ENCODE measurements at places on chromosomes 3 and 15. TPM values are rescaled to one million over a fixed set of nuclear protein-coding genes. Genes with fewer than 3 reads are reported as not detected.

ARRDC4 gene
- 23.1 TPM for polyA plus RNA-seq

GRCh38 chr15:77688693-77689092 lies 56.0 kb upstream of the LINGO1 start:
- no peak for DNase-seq

SERINC4 gene
- not detected for polyA plus RNA-seq

PIGBOS1 gene
- 8.6 TPM for polyA plus RNA-seq

GRCh38 chr3:36095238-36095637 lies 285.1 kb upstream of the STAC start:
- DNase-seq, result no peak

CLDN11 gene
- 0.12 TPM for polyA plus RNA-seq

- no peak for DNase-seq
Measured at GRCh38 chr3:63972196-63972595, 51.1 kb downstream of the PSMD6 start.

TTC14 gene
- 9.0 TPM for polyA plus RNA-seq

- no peak for DNase-seq
Measured at GRCh38 chr3:128730471-128730870, 4.5 kb downstream of the RAB7A start.

RYR3 gene
- polyA plus RNA-seq, result 0.09 TPM

ZSCAN29 gene
- 9.7 TPM for polyA plus RNA-seq

KLF15 gene
- 0.04 TPM for polyA plus RNA-seq

UACA gene
- 26.6 TPM for polyA plus RNA-seq

ANKRD63 gene
- not detected for polyA plus RNA-seq

MST1R gene
- polyA plus RNA-seq, result 106 TPM

DNA sequence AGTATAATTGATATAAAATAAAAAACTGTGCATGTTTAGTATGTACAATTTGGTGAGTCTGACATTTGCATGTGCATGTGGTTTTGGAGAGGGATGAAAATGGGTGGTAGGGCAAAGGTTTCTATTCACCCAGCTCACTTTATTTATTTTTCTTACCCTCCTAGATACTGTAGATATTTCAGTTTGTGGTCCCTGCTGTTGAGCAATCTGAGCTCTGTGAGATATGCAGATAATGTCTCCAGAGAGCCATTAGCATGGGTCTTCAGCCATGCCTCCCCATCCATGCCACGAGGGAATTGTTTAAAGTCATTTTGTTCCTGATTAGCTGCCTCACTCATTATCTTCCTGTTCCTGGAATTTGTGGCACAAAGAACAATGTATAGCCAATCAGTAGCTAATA lies 44.4 kb upstream of the B3GALNT1 start:
- DNase-seq, result no peak

- DNase-seq, result no peak
Measured at GRCh38 chr3:186173224-186173815, 64.4 kb upstream of the ETV5 start.

- no peak for DNase-seq
Measured at GRCh38 chr3:141399200-141399599, 30.9 kb downstream of the ZBTB38 start.

XXYLT1 gene
- 11.1 TPM for polyA plus RNA-seq

- DNase-seq, result no peak
Measured at GRCh38 chr15:70340494-70340870, 242.8 kb upstream of the TLE3 start.

DNA sequence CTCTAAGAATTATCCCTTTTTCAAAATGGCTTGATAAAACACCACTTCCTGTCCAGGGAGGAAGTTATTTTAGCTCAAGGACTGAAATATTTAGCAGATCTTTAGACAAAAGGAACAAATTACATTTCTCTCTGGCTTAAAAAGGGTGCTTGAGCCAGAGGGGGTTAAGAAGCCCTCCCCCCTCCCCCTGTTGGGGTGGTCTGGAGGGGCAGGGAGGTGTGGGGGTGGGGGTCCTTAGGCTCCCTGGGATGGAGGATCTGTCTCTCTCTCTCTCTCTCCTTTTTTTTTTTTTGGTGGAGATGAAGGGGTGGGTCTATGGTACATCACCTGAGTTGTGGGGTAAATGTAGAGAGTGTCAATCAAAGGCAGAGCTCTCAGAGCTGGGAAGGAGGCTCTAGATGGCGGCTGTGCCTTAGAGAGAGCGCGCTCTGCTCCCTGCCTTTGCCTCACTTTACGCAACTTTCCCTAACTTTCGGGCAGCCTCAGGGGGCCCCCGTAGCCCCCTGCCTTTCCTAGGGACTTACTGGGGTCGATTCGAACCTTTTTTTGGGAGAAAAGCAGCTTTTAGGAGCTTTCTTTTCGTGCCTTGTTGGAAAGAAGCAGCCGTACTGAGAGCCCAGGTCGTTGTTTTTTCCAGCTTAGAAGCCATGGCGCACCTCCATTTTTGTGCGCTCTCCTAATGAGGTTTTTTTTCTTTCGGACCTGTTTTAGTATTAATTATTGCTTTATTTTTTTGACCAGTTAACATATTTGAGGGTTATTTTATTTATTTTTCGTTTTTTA lies at the start of gene CHD2:
Gene CHD2, plus strand, starts transcription at position 377 of the 783 bp plus-strand sequence. CDS start 914 bp downstream, outside the sequence.
- DNase-seq, result no peak

- DNase-seq, result no peak
Measured at GRCh38 chr15:57353317-57353804, 22.9 kb upstream of the CGNL1 start.

DNA sequence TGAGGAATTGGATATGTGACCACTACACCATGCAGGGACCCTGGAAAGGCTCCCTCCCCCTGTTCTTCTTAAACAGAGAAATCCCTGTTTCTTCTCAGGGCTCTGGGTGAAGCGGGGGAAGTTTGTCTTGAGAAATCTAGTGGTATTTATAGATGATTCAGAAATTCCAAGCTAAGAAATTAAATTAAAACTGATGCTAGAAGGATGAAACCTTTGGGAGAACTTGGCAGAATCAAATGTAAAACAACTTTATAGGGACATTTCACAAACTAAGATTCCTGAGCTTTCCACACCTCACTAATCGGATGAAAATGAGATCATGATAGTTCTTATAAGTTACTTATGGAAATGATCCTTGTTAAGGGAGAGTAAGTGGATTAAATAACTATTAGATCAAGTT lies 54.2 kb downstream of the FBXL2 start:
- DNase-seq, result no peak

All from keratinocyte (primary cell).